Amygdala (tissue), 56 donors: ENCODE measurements at places on chromosomes 2 and 18.
A peak's percentile ranks its signal among the peaks of the same experiment; 100 is the strongest.

DNA sequence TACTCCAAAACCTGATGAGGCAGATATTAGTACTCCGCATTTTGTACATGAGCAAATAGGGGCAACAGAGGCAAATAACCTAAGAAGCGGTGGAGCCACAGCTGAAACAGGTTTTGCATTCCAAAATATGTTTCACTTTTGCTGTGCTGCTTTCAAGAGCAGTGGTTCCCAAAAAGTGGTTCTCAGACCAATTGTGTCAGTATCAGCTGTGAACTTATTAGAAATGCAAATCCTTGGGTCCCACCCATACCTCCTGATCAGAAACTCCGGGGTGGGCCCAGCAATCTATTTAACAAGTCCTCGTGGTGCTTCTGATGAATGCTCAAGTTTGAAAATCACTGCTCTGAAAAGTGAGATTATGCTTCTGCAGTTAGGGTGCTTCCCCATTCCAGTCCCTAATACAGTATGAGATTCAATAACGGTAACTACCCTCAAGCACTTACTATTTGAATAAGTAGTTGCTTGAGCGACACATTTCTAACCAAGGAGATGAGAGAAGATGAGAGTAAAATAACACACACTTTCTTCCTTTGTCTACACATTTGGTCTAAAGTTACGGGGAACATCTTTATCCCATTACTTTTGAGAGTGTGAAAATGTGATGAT is 17.8 kb upstream of the TCF4 start:
- DNase-seq: no peak

- no peak for DNase-seq
Observed at GRCh38 chr18:53541924-53542323, 682.5 kb downstream of the MBD2 start.

GRCh38 chr2:163266772-163267171 is 428.2 kb upstream of the KCNH7 start:
- DNase-seq: no peak

DNA sequence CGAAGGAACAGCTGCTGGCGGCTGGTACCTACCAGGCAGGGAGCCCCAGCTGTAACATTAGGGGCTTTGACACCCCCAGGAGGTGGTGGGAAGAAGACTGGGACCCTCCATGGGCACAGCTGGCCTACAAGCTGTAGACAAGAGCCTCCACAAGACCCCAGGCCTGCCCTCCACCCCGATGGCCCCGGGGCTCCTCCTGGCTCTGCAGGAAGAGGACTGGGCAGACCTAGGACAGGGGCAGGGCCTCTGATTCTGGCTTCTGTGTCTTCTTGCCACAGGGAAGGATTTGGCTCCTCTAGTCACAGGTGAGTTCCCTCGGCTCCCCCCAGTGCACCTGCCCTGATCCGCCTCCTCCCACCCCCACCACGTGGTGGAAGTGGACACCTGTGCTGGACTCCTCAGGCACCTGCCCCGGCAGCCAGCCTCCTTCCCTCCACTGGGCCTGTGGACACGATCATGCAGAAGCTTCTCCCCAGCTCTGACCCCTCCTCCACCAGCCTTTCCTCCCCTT is 53.4 kb upstream of the ODC1 start:
- DNase-seq: no peak

GRCh38 chr2:127173057-127173456 is 47.0 kb downstream of the CYP27C1 start:
- DNase-seq: no peak

- no peak for DNase-seq
Observed at GRCh38 chr2:198890490-198890889, 567.2 kb downstream of the SATB2 start.

DNA sequence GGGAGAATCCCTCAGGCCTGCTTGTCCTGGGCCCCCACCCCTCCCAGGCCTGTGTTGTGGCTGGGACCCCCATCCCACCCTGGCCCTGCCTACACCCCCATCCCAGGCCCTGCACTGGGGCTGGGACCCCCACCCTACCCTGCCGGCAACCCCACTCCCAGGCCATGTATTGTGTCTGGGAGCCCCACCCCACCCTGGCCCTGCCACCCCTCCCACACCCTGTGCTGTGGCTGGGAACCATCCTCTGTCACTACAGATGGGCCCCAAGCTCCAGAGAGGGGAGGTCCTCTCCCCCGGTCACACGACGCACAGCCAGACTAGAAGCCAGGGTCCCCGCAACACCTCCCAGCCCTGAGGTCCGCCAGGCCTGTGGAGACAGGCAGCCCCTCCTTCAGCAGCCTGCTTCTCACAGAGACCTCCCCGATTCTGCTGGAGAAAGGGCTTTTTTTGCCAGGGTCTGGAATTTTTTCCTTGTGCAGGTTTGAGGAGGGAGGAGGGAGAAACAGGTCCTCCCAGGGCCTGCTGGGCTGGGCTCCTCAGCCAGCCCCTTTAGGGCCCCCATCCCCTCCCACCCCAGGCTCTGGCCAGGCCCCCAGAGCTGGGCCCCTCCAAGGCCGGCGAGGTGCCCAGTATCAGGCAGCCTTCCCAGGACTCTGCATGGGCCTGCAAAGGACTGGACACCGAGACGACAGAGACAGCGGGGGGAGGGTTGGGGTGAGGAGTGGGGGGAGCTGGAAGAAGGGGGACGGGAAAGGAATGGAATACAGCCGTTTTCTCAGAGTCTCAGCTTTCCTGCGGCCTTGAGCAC is 28.0 kb downstream of the KIF1A start:
- DNase-seq: peak; percentile 57

DNA sequence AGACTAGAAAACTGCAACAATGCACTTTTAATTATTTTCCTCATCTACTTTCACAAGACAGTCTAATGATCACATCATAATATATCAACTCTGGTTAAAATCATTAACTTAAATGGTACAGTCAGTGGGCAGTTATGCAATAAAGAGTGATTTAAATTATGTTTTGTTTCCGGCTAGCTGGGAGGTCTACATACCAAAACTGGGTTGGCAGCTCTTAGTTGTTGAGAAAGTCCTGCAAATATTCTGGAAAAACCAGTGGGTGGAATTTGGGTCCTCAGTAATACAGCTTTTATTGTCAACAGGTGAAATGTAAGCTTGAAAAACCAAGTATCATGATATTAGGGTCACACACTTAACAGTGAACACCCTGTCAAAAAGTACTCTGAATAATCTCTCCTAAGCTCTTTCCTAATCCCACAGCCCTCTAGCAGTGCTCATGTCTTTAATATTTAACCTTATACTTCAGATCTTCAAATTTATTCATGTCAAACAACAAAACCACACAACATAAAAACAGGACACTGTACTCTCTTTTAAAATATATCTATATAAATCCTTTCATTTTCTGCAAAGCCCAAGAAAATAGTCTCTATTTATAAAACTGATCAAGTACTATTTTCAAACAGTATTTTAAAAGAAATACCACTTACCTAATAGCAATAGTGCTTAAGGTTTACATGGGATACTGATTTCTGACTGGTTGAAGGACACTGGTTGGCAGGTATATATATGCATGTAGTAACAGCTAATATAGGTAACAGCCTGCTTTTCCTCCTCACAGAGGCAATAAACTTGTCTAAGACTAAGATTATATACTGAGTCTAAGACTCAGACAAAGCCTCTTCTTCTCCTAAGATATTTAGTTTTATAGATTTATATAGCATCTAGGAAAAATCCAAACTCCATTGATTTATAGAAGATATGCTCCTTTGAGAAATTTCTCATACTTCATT is 103.8 kb downstream of the GAREM1 start:
- DNase-seq: no peak

GRCh38 chr2:55986001-55986400 is 62.4 kb upstream of the EFEMP1 start:
- DNase-seq: no peak

- no peak for DNase-seq
Observed at GRCh38 chr18:6211174-6211504, 203.6 kb downstream of the L3MBTL4 start.

DNA sequence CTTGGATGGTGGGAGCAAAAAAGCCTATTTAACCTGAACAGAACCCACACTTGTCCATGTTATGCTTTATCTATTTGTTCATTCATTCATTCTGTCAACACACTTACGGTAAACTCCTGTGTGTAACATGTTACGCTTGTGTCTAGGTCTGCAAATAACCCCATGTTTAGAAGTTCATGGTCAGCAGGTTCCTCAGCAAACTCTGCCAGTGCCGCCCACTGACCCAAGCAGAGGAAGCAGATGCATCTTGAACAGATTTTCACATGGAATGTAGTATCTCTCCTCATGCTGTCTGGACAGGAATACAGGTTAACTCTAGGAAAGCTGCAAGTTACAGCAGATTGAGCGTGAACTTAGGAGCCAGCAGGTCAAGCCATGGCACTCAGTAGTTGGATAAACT is 213.7 kb upstream of the COPS8 start:
- no peak for DNase-seq

DNA sequence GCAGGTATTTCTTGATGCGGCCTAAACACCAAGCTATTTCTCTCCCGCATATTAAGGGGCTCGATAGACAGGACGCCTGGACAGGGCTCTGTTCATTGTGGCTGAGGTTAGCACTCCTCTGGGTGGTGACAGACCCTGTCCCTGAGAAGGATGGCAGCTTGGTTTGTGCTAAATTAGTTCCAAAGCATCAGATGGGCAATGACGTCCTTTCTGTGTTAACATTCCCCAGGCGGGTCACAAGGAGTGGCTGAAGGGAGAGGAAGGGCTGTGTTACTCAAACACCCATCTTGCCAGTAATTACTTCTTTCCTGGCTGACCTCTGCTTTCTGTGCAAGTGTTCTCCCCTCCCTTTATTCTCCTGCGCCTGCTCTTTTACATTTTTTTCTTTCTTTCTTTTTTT is 75.0 kb downstream of the TMEM247 start:
- DNase-seq: peak; percentile 53

DNA sequence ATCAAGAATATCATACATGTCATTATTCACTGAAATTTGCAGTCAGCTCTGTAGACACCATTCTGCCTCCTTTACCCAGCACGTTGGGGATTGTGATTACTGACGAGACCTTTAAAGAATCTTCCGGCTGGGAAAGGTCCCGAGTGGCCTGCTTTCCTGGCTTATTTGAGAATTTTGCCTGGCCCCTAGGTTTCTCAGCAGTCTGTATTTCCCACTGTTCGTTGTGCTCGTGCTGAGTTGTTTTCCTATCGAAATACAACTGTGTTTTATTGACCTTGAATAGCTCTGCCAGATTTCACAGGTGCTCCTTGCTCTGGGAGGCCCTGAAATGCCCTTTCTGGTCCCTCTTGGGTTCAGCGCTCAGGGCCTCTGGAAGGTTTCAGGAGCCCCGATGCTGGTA is 94.9 kb downstream of the AGAP1 start:
- no peak for DNase-seq

- no peak for DNase-seq
Observed at GRCh38 chr2:165892526-165892925, 61.0 kb downstream of the TTC21B start.

DNA sequence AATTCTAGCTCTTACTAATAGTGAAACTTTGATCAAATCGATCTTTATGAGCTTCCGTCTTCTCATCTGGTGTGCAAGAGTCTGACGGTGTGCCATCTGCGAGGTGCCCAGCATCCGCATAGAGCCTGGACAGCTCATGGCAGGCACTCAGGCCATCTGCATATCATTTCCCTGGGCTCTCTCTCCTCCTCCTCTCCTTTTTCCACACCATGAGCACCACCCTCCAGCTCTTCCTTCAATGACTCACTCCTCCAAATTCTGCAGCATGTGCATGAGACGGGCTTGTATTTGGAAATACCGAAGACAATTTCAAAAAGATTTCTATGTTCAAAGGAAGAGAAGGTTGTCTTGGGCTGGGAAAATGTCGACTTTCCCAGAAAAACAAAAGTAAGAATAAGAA is 161.1 kb downstream of the CCBE1 start:
- no peak for DNase-seq

DNA sequence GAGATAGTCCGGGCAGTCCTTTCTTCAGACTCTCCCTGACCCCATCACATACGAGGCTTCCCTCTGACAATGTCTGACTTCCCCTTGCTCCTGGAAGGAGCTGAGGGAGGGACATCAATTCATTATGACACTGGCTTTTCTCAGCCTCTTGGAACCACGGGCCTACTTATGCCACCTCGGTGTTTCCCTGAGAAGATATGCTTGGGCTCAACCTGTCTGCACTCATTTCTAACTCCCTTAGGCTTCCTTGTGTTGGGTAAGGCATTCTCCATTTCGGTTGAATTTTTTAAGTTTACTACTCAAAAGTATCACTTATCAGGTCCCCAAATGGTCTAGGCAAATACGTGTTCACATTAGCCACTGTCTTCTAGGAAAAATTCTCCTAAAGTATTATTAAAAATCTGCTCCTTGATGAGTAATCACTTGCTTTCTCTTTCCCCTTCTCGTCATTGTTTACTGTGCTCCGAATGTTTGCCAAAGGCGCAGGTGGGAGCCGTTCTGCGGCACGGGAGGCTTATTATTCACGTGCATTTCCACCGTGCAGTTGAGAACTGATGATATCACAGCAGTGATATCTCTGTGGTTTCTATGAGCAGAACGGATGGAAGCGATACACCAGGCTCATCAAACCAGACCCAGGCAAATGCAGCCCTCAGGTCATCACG is 33.1 kb downstream of the ARL4C start:
- no peak for DNase-seq

- no peak for DNase-seq
Observed at GRCh38 chr2:40218679-40219078, 233.2 kb downstream of the SLC8A1 start.
